NCI-H1930 (cell line): ENCODE measurements at places on chromosomes 3 and 15.

- no peak for DNase-seq
Measured at GRCh38 chr3:14481018-14481645, 59.0 kb downstream of the GRIP2 start.

GRCh38 chr15:63630036-63630751, 33.0 kb downstream of the FBXL22 start:
- peak; percentile 12 for DNase-seq

- DNase-seq = no peak
Measured at GRCh38 chr15:83204697-83205096, 2.9 kb downstream of the HDGFL3 start.

- no peak for DNase-seq
Measured at GRCh38 chr3:16932877-16933276, 48.1 kb downstream of the PLCL2 start.

GRCh38 chr3:121989943-121990342, 32.1 kb downstream of the ILDR1 start:
- no peak for DNase-seq

DNA sequence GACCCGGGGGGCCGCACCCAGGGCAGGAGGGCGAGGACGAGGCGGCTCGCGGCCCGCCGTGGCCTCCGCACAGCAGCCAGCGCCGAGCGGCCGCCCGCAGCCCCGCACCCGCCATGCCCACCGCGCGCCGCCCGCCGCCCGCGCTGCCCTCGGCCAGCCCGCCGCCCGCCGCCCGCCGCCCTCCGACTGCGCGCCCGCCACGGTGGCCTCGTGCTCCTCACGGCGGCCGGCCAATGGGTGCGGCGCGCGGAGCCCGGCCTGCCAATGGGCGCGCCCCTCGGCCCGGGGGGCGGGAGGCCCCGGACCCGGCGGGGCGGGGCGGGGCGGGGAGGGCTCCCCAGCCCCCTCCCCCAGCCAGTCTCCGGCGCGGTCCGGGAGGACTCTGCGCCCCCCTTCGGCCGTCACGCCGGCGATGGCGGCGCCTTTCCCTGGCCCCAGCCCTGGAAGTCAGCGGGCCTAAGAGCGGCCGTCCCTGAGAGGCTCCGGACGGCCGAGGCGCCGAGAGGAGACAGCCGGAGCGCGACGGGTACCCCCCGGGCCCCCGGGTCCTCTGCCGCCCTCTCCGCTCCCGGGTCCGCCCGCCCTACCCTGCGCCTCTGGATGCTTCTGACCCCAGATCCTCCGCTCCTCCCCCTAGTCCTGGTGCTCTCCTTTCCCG, at the start of gene NT5DC2:
TSS of gene NT5DC2 (minus strand) at position 235 of the 658 bp plus-strand sequence. CDS start at position 115, 120 bp downstream.
- peak; percentile 82 for DNase-seq

- no peak for DNase-seq
Measured at GRCh38 chr3:49466085-49466484, 4.0 kb upstream of the DAG1 start.

DNA sequence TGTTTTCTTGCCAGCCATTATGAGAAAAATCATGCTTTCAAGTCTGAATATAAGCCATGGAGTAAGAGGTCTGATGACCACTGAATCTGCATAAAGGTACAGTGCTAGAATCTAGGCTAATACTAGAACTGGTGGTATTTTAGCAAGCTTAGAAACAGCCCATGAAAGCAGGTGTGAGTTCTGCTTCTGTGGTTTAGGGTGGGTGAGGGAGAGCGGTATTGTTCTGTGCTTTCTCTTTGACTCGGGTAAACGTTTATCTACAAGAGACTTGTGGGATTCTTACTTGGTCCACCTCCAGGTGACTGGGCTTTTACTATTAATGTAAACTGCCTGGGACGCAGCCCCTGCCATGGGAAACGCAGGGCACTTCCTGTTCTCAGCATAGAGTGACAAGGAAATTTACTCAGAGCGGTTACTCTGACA, 55.2 kb downstream of the PGPEP1L start:
- no peak for DNase-seq

GRCh38 chr3:12423918-12424630, 60.2 kb upstream of the TSEN2 start:
- no peak for DNase-seq

- DNase-seq = no peak
Measured at GRCh38 chr3:70218471-70218870, 94.0 kb downstream of the MDFIC2 start.

GRCh38 chr3:113844622-113845222, 6.1 kb downstream of the GRAMD1C start:
- DNase-seq = no peak

DNA sequence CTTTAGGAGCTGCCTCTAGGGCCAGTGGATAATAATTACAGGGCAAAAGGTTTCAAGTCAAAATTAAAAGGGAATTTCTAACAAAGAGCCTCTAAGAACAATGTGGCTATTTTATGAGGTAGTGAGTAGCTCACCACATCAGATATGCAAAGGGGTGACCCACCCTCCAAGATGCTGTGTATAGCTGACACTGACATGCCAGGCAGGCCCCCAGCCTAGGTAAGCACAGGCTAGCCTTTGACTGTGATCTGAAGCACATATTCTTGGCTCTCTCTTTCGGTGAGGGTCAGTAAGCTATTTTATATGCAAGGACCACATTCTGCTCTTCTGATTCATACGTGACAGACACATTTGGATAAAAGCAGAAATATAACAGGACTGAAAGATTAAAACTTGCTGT, 2.8 kb upstream of the THSD4 start:
- no peak for DNase-seq

- no peak for DNase-seq
Measured at GRCh38 chr15:68538311-68538710, 40.5 kb upstream of the CORO2B start.

DNA sequence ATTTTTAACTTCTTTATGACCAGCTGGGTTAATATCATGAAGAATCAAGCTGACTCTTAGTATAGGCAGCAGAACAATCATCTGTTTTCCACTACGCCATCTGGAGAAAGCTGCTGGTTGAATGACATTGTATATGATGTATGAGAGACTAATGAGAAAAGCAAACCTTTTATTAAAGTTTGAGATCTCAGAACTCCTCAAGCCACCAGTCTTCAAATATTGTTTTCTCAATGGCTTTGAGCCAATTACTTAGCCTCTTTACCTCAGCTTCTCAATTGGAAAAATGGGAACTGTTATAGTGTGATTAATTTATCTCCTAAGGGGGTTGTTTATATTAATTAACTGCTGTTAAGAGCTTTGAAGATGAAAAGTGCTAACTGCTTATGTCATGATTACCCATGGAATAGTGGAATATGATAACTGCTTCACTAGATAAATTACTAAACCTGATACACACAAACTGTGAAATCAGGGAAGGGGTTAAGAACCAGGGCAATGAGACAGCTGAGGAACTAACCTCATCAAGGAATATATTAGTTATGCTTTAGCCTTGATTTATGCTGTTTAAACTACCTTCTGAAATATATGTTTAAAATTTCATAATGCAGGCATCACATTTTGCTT, 330.1 kb downstream of the SOX2 start:
- no peak for DNase-seq

GRCh38 chr15:59185725-59186124, 20.9 kb upstream of the LDHAL6B start:
- DNase-seq = no peak
